Sigmoid colon (tissue), 7 donors: ENCODE measurements at places on chromosomes 12 and 14. TPM values are rescaled to one million over a fixed set of nuclear protein-coding genes. Genes with fewer than 3 reads are reported as not detected.
A peak's percentile ranks its signal among the peaks of the same experiment; 100 is the strongest.

GRCh38 chr12:121600702-121601336 lies 20.0 kb upstream of the KDM2B start:
- no peak for DNase-seq

GRCh38 chr12:30926243-30927221 lies at the start of gene TSPAN11:
TSS of gene TSPAN11 (plus strand) at chr12:30926748. CDS start at chr12:30953992, 27,244 bp downstream.
- no peak for DNase-seq

DNA sequence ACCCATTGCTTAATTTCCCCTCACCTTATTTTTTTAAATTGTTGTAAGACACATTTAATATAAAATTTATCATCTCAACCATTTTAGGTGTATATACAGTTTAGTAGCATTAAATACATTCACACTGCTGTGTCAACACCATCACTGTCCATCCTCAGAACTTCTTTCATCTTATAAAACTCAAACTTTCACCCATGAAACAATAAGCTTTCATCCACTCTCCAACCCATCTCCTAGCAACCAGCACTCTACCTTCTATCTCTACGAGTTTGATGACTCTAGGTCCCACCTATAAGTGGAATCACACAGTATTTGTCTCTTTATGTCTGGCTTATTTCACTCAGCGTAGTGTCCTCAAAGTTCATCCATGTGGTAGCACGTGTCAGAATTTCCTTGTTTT lies 75.5 kb downstream of the TBX3 start:
- DNase-seq, result no peak

- no peak for DNase-seq
Observed at GRCh38 chr14:103070263-103070885, 13.0 kb upstream of the CDC42BPB start.

DNA sequence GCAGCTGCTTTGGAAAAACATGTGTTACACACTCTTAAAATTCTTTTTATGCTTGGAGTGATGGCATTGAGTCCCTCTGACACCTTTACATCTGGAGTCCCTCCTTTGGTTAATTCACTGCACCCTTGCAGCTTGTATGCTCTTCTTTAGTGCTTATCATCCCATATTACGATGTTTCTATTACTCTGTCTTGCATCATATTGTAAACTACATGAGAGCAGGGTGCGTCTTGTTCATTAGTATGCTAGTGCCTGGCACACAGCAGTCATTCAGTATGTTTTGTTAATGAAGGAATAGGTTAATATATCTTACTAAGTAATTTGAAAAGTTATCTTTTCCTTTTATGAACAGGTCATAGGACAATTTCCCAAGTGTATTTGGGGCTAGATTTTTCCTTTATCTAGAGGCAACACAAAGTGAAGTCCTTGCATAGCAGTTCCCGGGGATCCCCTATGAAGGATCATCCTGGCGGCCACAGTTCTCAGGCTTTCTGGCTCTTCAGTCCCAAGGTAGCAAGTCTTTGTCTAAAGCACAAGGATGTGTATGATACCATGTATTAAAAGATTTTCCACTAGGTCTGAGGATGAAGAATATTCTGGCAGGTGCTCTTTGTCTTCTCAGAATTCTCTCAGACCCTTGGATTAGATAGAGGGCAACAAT lies 363.8 kb downstream of the FUT8 start:
- no peak for DNase-seq

GRCh38 chr14:69259527-69260189 lies at the start of gene GALNT16:
TSS of gene GALNT16 (plus strand) at chr14:69260158. CDS start at chr14:69260291, 133 bp downstream.
- DNase-seq, result no peak

DNA sequence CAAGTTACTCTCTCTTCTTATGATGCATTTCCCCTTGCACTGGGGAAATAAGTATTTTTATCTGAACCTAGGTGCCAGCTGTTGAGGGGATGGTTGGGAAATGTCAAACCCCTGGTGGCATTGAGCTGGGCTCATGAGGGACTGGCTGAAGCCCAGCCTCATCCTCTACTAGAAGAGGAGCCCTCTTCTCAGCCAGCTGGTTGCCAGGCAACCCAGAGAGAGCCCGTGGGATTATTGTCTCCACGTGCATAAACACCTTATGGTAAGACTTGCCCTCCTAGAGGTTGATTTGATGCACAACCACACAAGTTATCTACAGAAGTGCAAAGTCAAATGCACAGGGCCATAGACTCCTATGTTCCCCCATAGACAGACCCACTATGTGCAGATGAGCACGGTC lies 89.8 kb downstream of the WSCD2 start:
- no peak for DNase-seq

- no peak for DNase-seq
Observed at GRCh38 chr14:20427231-20428009, 8.5 kb downstream of the KLHL33 start.

GRCh38 chr12:85367936-85368335 lies 87.9 kb downstream of the ALX1 start:
- peak; percentile 37 for DNase-seq

- no peak for DNase-seq
Observed at GRCh38 chr14:96574171-96574632, 72.0 kb downstream of the PAPOLA start.

GRCh38 chr14:54642801-54643695 lies 76.1 kb downstream of the SAMD4A start:
- DNase-seq, result no peak

GRCh38 chr12:125124320-125124966 lies 59.2 kb downstream of the AACS start:
- DNase-seq, result no peak

GRCh38 chr12:45913631-45914030 lies 76.7 kb downstream of the SCAF11 start:
- DNase-seq, result no peak

GRCh38 chr12:68641138-68641537 lies 30.4 kb downstream of the RAP1B start:
- no peak for DNase-seq

DNA sequence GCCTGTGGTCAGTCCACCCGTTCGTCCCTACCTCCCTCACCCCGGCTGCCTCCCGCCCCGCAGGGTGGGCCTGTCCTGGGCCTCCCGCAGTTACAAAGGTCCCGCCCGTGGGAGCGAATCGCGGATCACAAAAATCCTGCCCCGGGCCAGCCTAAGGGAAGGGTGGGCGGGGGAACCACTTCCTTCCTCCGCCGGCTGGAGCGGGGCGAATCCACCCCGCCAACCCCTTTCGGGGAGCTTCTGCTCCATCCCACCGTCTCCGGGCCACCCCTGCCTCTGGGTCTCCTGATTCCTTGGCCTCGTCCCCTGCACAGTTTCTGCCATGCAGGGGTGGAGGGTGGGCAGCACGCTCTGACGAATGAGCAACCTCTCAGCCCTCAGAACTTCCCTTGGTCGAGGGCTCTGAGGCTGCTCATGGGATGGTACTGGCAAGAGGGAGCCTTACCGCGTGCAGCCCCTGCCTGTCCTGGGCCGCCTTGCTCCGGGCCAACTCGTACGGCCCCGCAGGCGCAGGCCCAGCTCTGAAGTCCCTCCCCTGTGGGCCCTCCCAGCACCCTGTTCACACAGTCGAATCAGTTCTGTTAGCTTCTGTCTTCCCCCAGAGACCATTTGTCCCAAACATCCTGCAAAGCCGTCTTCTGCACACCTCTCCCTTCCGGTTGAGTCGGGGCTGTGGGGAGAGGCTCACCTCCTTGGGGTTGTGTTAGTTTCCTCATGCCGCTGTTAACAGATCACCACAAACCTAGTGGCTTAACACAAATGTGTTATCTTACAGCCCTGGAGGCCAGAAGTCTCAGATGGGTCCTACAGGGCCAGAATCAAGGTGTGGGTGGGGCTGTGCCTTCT lies 589 bp upstream of the HVCN1 start:
- DNase-seq, result peak; percentile 81

DNA sequence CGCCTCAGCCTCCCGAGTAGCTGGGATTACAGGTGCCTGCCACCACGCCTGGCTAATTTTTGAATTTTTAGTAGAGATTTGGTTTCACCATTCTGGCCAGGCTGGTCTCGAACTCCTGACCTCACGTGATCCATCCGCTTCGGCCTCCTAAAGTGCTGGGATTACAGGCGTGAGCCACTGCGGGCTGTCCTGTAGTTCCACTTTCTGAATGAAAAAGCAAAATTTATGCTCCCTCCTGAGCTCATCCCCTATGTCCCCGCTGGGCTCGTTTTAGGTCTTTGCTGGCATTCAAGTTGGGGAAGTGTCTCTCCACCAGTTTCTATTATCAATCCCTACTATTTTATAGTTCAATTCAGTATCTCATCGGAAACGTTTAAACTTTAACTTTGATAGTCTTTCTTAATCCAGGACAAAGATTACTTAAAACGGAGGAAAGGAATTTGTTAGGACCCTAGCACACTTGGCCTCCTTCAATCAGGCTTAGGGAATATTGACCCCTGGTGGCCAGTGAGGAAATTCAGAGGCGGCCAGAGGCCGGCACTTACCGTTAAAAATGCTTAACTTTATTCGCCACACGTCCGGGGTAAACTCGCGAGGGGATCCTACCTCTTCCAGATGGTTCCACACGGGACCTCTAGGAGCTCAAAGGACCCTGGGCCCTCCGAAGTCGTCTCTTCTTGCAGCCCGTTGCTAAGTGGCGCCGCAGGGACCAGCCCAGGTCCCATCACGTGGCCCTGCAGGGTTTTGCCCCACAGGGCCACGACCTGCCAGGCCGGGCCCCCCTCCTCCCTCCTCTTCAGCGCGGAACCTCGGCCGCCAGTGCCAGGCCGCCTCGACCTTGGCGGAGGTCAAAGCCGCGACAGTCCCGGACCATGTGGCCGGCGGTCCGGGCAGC lies 11.4 kb upstream of the DNAL1 start:
- peak; percentile 79 for DNase-seq

- no peak for DNase-seq
Observed at GRCh38 chr12:131962069-131962468, 12.3 kb downstream of the EP400 start.

GRCh38 chr14:22872833-22873520 lies 1.4 kb downstream of the LRP10 start:
- no peak for DNase-seq

GRCh38 chr12:18320036-18320617 lies 58.8 kb downstream of the PIK3C2G start:
- DNase-seq, result no peak

DNA sequence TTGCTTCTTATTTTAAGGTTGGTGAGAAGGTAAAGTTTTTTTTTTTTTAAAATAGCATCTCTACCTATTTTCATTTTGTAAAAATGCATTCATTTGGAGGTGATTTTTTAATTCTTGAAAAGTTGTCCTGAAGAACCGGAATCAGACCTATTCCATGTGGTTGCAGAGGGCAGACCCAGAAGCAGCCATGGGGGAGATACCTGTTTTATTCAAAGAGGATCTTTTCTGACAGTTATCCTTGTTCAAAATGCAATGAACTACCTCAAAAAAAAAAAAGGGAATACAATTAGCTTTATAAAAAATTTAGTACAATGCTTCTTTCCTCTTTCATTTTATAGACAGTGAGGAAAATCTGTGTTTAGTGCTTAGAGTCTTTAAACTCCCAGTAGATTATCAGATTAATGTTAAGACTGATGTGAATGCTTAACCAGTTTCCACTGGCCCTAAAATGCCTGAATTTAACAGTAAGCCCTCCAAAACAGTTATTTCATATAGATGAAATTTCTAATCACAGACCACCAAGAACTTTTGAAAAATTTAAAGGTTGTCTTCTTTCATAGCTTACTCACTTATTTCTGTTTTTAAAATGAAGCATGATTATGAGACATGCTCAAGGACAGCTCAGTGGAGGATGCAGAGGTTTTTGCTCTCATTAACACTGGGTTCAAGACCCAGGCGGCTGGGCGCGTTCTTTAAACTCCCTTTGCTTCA lies 8.6 kb upstream of the NEMF start:
- DNase-seq, result no peak

The PROX2 gene
- polyA plus RNA-seq, result 0.01 TPM

The MARS1 gene
- 22.9 TPM for polyA plus RNA-seq

The LRP1-AS gene
- not detected for polyA plus RNA-seq

The GARIN6 gene
- polyA plus RNA-seq, result not detected

The BMP4 gene
- polyA plus RNA-seq, result 8.9 TPM

The KCNA1 gene
- 0.07 TPM for polyA plus RNA-seq

The GLIPR1L2 gene
- not detected for polyA plus RNA-seq

The PZP gene
- 0.07 TPM for polyA plus RNA-seq

The TAOK3 gene
- polyA plus RNA-seq, result 31.0 TPM

The SLC8A3 gene
- polyA plus RNA-seq, result not detected

The MIP gene
- not detected for polyA plus RNA-seq

The DIO3 gene
- polyA plus RNA-seq, result 6.0 TPM

The SIX4 gene
- polyA plus RNA-seq, result not detected
